Dermis lymphatic vessel endothelial cell (primary cell): ENCODE measurements at places on chromosomes 1 and 21. TPM values are rescaled to one million over a fixed set of nuclear protein-coding genes. Genes with fewer than 3 reads are reported as not detected.

Gene NPHS2
- total RNA-seq = not detected in 2 replicates

Gene GJB3
- total RNA-seq = under 0.01 and 0.09 TPM in 2 replicates

Gene SCCPDH
- 37.4 and 54.9 TPM in 2 replicates for total RNA-seq

Gene RHOU
- 33.5 and 69.4 TPM in 2 replicates for total RNA-seq

Gene F13B
- not detected in 2 replicates for total RNA-seq

Gene LAX1
- total RNA-seq = under 0.01 TPM in 1 of 2 replicates, not detected in the other

Gene COL16A1
- 0.26 and 0.87 TPM in 2 replicates for total RNA-seq

Gene IL12RB2
- total RNA-seq = 0.11 TPM in 1 of 2 replicates, not detected in the other

Gene GPR161
- 12.4 and 19.4 TPM in 2 replicates for total RNA-seq

Gene AMY2A
- not detected in 2 replicates for total RNA-seq

Gene PGBD5
- total RNA-seq = under 0.01 and 0.09 TPM in 2 replicates

Gene PRR9
- not detected in 2 replicates for total RNA-seq

Gene SERTAD4
- under 0.01 and 0.11 TPM in 2 replicates for total RNA-seq

Gene PROK1
- total RNA-seq = not detected in 2 replicates

Gene MSH4
- total RNA-seq = 0.11 and 0.17 TPM in 2 replicates

Gene RABGGTB
- 50.6 and 71.9 TPM in 2 replicates for total RNA-seq

Gene FBXO2
- total RNA-seq = 1.4 and 1.6 TPM in 2 replicates
